ENCODE measurements at places on chromosomes 11 and 22.

- no peak for DNase-seq
Observed at GRCh38 chr11:127105593-127106541, 105.3 kb upstream of the KIRREL3 start.

DNA sequence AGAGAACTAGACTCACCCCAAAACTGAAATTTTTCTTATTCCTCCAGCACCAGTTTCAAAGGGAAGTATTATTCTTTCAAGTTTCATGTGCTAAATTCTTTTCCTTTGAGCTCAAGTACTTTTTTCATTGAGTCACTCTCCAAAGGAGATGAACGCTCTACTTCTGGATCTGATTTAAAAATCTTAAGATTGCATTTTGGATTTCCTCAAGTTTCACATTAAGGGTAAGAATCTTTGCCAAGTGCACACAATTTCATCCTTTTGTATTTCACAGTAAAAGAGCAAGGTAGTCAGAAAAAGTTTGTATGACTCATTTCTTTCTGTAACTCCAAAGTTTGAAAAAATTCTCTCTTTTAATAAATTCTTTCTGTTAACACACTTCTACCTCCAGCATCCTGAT is 435.5 kb downstream of the RAB38 start:
- no peak for DNase-seq

- no peak for DNase-seq
Observed at GRCh38 chr11:37755521-37755920, 1157.5 kb upstream of the RAG2 start.

DNA sequence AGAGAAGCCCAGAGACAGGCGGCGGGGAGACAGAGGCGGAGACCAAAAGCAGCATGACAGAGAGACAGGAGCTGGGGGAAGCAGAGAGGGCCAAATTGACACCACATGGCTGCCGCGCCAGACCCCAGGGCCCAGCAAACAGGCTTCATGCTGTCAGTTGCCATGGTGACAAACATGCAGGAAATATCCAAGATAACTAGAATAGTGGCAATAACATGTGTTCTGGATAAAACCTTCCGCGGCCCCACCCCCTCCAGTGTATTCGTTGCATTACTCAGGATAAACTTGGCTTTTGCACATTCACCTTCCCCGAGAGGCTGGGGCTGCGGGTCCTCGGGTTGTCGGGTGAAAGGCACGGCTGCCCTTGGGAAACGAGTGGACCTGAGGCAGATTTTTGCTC is 49.9 kb upstream of the CDON start:
- DNase-seq = no peak

DNA sequence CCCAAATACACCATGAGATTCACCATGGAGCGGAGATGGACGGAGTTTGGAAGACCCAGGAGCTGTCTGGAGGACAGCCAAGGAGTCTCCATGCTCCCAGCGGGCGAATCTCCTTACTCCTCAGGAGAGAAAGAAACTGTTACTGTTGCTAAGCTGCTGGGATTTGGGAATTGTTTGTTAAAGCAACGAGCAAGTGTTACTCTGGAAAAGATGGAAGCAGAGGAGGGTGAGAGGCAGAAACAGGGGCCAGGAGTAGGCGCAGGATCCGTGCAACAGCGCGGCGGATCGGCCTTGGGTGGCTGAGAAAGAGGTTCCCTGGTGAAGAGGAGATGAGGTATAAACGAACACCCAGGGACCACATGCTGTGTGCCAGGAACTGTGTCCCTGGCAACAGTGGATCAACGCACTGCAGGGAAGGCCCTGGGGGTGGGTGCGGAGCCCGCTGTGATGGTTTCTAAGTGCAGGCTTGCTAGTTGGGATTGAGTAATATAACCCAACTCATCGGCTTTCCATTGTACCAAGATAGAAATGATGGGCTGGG is 1436.4 kb downstream of the BRD1 start:
- no peak for DNase-seq

DNA sequence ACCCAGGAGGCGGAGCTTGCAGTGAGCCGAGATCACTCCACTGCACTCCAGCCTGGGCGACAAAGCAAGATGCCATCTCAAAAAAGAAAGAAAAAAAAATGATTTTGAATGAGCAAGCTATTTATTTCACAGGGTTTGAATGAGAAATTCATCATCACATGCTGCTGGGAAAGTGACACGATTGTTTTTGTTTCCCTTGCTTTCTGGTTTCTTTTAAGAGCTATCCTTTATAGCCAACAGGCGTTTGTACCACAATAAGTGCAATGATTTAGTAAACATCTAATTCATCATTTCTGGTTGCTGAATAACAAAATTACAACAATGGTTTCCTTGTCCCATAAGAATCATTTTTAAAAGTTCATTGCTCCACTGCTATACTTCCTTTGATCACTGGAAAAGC is 129.9 kb downstream of the GUCY1A2 start:
- no peak for DNase-seq

All from cortex of kidney (tissue), 1 donor.